ENCODE measurements at places on chromosomes 3 and 15.

- DNase-seq = no peak
Measured at GRCh38 chr3:154955907-154956533, 124.1 kb upstream of the MME start.

DNA sequence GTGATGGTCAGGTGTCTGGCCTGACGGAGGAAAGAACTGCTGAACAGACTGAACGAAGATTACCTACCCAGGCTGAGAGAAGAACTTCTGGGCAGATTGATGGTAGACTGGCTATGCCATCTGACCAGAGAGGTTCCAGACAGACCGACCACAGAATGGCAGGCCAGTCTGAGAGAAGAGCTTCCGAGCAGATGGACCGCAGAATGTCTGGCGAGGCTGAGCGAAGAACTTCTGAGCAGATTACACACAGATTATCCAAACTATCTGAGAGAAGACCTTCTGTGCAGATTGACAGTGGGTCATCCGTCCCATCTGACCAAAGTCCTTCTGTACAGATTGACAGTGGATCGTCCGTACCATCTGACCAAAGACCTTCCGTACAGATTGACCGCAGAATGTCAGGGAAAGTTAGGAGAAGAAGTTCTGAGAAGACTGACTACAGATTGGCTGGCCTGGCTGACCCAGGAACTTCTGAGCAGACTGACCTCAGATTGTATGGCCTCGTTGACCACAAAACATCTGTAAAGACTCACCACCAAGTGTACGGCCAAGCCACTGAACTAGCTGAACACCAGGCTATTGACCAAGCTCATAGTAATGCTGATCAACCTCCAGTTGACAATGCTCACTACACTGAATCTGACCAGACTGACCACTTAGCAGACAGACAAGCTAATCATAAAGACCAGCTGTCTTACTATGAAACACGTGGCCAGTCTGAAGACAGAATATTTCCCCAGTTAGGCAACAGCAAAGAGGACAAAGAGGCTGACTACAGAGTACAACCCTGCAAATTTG is 812 bp downstream of the TEX55 start:
- DNase-seq = no peak

DNA sequence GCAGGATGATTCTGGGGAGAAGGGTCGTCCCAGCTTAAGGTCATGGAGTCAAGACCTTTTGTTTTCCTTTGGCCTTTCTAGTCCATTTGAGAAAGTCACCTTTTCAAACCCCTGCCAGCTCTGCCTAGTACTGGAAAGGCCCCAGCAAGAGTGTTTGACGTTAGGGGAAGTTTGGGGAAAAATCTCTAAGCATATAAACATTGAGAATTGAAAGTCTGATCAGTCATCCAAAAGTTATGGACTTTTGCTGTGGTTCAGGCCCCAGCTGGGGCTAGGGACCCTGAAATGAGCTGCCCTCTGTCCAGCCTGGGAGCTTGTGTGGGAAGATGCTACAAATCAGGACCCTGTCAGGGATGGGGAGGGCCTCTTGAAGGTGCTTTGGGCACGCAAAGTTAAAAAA is 21.6 kb downstream of the SLC6A6 start:
- no peak for DNase-seq

DNA sequence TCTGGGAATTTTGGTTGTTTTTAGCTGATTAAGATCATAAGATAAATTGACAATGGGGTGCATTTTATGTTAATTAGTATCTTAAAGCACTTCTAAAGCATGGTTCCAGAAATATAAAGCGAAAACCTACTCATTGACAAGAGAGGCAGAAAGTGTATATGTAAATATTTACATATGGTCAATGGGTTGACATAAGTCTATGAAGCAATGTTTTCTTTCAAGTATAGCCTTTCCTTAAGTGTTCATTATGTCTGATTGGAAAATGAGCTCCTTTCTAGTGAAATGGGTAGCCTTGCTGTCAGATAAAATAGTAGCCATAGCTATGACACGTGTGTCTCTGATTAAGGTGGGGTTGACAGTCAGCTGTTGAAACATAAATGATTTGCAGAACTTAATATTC is 365.2 kb upstream of the AGTR1 start:
- no peak for DNase-seq

DNA sequence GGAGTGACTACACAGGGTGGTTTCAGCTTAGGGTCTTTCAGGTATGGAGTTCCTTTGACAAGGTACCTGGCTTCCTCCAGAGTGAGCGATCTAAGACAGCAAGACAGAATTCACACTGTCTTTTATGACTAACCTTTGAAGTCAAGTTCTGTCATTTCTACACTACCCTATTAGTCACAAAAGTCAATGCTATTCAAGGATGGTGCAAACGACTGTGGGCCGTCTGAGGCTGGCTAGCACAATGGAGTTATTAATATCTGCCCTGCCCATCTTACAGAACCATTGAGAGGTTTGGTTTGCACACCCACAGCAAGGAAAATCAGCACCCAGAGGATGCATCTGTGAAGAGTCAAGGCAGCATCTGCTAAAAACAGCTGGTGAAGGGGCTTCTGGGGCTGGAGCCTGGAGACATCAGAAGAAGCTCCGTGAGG is 62.9 kb upstream of the XCR1 start:
- no peak for DNase-seq
